ENCODE measurements at places on chromosomes 13 and 19.

GRCh38 chr19:5231857-5232678, 108.5 kb downstream of the PTPRS start:
- no peak for DNase-seq

GRCh38 chr13:25253702-25254101, 33.6 kb downstream of the MTMR6 start:
- DNase-seq: no peak

DNA sequence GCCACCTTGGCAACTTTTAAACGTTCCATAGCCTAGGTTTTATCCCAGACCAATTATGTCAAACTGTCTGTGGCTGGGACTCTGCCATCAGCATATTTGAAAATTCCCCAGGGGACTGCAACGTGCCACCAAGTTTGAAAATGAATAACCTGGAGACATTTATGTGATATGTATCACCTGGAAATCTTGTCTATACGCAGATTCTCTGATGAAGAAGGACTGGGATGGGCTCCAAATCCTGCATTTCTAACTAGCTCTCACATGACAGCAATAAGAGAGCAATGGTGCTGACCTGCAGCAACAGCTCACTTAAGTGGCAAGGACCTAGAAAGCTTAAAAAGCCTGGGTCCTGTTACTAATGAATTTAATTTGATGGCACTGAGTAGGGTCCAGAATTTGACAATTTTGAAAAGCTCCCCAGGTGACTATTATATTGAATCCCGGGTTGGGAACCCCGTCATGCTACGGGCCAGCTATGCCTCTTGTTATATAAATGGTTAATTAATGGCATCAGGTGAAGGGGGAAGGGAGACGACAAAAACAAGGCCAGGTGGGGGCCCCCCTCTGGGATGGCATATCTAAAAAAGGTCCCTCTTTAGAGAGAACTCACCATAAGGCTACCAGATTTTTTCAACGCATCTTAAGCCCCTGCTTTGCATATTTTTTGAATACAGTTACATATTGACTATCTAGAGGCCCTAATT, 213.7 kb downstream of the ZIC5 start:
- no peak for DNase-seq

- no peak for DNase-seq
Measured at GRCh38 chr13:24270639-24271141, 38.7 kb upstream of the C1QTNF9 start.

- DNase-seq: no peak
Measured at GRCh38 chr19:30676990-30677679, 305.0 kb downstream of the ZNF536 start.

Data from stimulated activated CD4-positive, alpha-beta T cell treated with anti-CD3 and anti-CD28 coated beads, TNF-alpha, amount 100 ng/mL, for 4 hours (primary cell).